ENCODE measurements at places on chromosomes 16 and 17. TPM values are rescaled to one million over a fixed set of nuclear protein-coding genes. Genes with fewer than 3 reads are reported as not detected.

The KRT36 gene
- total RNA-seq: not detected

The CEP112 gene
- 1.6 TPM for total RNA-seq

The GID4 gene
- 10.4 TPM for total RNA-seq

The GRAPL gene
- total RNA-seq: 32.3 TPM

All from activated naive CD4-positive, alpha-beta T cell treated with anti-CD3 and anti-CD28 coated beads, Interleukin-2, amount 10 ng/mL, durations not matched to agents 5 hours and 36 hours (primary cell).